ENCODE measurements at places on chromosomes 6 and 20.

- no peak for DNase-seq
Observed at GRCh38 chr20:3123542-3123941, 36.1 kb downstream of the FASTKD5 start.

DNA sequence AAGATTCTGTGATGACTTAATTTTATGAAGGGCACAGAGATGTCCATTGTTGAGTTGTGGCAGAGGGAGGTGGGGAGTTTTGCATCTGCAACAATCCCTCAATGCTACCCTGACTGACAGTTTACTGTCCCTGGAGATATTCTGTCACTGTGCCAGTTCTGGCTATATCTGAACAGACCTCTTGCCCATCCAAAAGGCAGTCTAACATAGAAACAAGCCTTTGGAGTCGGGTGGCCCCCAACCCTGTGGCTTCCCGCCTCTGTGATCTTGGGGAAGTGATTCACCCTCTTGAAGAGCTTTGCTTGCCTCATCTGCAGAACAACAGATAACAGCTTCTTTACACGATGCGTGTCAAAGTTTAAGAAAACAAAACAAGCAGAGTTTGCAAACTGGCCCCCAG lies 3.8 kb upstream of the E2F1 start:
- no peak for DNase-seq

GRCh38 chr20:11271920-11272594 lies 598.3 kb upstream of the JAG1 start:
- DNase-seq, result no peak

DNA sequence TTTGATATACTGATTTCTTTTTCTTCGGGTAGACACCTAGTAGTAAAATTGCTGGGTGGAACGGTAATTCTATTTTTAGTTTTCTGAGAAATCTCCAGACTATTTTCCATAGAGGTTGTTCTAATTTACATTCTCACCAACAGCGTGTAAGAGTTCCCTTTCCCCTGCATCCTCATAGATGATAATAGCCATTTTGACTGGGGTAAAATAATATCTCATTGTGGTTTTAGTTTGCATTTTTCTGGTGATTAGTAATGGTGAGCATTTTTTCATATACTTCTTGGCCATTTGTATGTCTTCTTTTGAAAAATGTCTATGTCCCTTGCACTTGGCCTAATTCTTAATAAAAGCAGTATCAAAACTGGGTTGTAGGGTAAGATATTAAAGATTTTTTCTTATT lies 148.9 kb upstream of the SIM1 start:
- DNase-seq, result no peak

DNA sequence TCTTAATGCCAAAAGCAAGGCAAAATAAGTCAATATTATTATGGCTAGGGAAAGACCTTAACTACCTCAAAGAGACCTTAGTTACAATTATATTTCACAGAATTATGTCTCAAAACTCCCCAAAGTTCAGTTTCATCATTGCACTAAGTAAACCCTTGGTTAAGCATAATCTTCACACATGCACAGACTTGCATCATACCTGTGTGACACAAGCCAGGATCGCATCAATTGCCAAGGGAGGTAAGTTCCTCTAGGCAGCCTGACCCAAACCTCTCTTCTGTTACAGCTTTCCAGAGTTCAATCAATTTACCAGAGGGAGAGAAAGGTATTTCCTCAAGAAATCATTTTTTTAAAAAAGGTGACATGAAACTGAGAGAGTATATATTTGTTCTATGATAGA lies 31.9 kb upstream of the PRSS35 start:
- DNase-seq, result no peak

DNA sequence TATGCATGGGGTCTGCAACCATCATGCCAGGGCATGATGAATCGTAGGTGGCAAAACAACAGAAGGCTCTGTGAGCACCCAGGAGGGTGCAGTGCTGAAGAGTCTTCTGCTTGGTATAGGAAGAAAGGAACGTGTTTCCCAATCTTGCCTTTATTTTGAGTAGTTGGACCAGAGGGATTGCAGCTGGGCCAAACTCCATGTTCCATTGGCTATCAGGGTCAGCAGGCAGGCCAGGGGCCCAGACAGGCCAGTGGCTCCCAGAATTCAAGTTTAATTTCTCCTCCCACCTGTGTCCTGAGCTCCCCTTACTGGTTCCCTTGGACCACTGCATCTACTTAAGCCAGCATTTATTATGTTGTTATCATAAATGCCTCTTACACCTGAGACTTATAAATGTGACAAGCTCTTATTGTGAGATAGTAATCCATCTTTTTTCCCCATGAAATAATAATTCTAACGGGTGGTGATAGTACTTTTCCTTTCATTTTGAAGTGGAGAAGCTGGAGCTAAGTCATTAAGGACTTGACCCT lies 918 bp upstream of the TRIM38 start:
- DNase-seq, result no peak

DNA sequence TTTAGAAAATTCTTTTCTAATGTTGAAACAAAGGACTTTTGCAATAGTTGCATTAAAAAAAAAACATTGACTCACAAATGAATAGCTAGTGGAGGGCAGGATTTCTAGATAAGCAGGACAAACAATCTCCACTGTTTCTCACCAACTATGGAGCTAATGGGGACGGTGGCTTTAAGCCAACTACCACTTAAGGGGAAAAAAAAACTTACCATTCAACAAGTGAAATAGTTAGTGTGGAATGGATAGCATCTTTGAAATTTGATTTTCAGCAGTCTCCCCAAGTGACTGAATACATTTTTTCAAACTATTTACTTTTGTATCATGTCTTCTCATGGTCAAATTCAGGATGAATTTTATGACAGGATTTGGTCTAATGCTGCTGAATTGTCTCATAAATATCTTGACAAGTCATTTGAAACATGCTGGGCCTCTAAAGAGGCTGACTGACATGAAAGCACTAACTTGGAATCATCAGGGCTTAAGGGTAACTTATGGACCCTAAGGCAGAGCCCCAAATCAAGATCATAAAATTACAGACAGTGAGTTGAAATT lies 100.5 kb downstream of the EYA4 start:
- DNase-seq, result no peak

DNA sequence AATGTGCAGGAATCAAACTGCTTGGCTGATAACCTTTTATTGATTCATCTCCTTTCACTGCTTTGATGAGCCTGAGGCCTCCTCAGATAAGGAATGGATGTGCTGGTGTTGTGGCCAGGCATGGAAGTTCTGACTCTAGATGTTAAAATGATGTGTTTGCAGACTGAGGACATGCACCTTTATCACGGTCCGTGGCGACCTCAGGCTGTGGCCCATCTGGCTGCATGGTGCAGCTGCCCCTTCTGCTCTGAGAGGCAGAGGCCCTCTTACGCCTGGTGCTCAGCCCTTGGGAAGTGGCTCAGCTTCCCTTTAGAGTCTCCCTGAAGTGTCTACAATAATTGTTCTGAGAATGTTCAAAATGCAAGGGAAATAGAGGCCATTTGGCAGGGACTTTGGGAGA lies 26.2 kb downstream of the CDH4 start:
- no peak for DNase-seq

DNA sequence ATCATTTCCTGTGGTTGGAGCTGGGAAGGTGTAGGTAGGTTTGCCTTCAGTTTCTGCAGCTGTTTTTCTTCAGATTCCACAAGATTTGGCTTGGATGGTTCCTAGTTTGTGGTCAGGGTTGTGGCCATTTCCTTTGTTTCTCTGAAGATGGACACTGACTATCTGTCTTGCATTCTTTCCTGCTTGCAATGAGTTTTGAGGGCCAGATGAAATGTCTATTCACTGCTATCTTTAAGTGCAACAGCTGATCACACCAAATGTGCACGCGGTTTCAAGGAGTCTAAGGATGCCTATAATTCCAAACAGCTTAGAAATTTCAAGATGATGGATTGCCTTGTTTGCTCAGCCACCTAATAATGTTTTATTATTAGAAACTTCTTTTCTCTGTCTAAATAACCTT lies 28.4 kb downstream of the IL20RA start:
- no peak for DNase-seq

DNA sequence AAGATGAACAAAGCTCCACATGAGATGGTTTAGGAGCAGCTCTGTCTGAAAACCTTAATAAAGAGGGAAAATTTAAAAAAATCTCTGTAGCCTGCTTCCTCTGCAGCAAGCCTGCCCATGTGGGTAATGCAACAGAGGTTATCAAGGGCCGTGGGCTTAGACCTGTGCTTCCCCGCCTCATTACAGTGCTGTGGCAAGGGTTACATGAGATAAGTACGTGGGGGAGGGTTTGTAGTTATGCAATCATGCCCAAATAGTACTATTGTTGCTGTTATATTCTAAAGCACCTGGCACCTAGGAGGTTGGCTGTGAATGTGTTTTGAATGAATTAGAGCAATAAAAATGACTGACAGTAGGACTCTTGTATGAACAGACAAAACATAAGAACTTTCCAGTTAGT lies 68.3 kb downstream of the PKHD1 start:
- no peak for DNase-seq

- DNase-seq, result no peak
Observed at GRCh38 chr6:139981768-139982181, 607.3 kb upstream of the CITED2 start.

DNA sequence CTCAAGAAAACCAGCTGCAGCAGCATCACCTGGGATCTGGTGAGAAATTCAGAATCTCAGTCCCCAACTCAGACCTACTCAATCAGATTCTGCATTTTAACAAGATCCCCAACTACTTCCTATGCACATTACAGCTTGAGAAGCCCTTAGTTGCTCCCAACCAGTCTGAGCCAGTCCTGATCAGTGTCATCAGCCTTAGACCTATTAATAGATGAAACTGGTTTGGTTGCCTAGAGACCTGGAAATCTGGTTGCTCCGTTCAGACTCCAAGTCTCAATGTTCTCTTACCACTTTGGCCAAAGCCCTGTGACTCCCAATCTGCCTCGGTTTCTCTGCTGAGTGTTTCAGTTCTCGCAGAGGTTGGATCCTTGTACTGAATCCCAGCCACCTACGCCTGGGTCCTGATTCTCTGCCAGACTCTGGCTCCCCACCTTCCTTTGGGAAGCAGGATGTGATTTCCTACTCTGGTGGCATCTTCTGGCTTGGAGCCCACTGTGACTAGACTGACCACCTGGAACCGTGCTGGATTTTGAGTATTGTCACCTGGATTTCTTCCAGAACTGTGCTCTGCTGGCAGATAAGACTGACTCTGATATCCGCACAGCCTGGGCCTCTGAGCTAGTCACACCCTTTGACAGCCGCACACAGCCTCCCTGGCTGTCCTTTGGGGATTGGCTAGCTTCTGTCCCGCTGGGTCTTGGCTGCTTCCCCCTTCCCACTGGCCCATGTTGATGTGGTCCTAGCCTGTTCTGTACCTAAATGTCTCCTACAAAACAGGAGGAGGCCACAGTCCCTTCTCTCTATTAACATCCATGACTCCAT lies 20.3 kb upstream of the ATXN1 start:
- DNase-seq, result no peak

DNA sequence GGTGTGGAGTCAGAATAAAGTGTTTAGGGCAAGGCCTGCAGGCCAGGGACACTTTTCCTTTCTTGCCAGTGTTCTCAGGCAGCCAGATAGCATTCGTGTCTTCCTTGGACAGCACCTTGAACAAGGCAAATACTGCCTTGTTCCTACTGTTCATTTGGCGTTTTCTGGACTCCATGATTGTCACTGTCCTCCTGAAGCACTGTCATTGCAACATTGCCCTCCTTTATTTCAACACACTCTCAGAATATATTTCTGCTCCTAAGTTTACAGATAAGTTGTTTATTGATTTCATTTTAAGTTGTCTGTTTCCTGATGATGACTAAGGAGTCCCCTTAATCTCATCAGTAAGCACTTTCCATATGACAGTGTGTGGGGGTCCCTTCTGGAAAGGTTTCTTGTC lies 15.1 kb upstream of the DEF6 start:
- DNase-seq, result no peak

DNA sequence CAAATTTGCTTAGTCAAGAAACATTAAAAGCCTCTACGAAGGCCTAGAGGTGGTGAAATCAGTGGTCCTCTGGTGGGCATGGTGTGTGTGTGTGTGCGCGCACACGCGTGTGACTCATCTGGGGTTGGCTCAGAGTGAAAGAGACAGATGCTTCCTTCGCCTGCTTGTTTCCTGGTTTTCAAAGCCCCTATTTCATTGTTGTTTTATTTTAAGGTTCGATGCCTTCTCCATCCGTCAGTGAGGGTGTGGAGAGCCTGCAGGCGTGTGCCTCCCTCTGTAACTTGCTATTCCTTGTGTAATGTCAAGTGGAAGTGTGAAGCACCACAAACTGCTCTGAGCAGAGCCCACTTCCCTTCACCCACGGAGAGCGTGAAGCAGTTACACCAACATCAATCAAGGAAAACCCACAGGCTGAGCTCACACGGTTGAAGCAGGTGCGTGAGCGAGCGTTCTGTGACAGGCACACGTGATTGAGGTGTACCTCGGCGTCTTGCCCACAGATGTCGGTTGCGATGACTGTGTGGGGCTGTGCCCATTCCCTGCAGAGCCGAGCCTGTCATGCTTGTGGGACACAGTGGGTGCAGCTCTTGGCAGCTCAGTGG lies 233.9 kb downstream of the PRL start:
- DNase-seq, result peak; percentile 27

- DNase-seq, result no peak
Observed at GRCh38 chr20:44723391-44723790, 8.2 kb downstream of the CCN5 start.

DNA sequence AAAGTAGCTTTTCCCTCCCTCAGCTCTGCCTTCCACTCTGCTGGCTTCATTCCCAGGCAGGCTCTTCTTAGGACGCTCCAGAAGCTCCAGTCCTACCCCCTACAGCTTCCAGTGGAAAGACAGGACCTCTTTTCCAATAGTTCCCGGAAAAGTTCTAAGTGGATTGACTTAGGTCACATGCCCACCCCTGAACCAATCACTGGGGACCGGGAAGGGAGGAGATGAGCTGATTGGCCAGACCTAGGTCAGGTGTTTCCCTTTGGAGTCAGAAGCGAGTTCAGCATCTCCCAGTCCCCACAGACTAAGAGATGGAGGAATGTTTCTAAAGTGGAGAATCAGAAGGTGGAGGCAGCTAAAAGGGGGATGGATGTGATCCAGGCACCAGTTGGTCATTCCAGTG lies 62.9 kb upstream of the KCNG1 start:
- DNase-seq, result no peak

GRCh38 chr20:11582060-11582459 lies 335.6 kb upstream of the BTBD3 start:
- DNase-seq, result no peak

- DNase-seq, result no peak
Observed at GRCh38 chr6:16969699-16970655, 131.9 kb upstream of the STMND1 start.

DNA sequence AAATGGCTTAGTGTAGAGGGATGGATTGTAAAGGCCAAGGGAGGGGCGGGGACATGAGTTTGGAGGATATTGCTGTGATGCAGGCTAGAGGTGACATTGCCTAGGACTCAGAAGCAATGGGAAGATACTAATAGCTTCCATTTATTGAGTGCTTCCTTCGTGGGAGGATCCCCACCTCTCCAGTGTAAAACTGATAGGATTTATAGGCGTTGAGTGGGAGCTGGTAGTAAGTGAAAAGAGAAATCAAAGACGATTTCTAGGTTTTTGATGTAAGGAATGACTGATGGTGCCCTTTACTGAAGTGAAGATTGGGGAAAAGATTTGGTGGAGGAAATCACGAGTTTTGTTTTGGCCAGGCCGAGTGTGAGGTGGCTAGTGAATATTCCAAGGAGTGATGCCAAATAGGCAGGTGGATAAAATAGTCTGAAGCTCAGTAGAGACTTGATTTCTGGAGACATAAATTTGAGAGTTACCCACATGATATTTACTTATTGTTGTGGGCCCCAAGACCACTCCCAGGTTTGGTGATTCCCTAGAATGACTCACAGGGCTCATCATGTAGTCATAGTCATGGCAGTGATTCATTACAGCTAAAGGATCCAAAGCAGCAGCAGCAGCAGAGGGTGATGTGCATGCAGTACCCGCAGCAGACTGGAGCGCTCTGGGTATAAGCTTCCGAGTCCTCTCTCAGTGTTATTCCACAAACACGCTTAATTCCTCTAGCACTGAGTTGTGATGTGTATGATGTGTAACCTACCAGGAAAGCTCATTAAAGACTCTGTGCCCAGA lies 10.2 kb downstream of the RPRD1B start:
- no peak for DNase-seq

Measured in stimulated activated CD8-positive, alpha-beta memory T cell treated with anti-CD3 and anti-CD28 coated beads, Interleukin-2, amount 100 ng/mL, for 48 hours (primary cell).